ENCODE measurements at places on chromosomes 1 and 21. TPM values are rescaled to one million over a fixed set of nuclear protein-coding genes. Genes with fewer than 3 reads are reported as not detected.

- no peak for DNase-seq
Observed at GRCh38 chr21:41620982-41621381, 113.0 kb upstream of the TMPRSS2 start.

DNA sequence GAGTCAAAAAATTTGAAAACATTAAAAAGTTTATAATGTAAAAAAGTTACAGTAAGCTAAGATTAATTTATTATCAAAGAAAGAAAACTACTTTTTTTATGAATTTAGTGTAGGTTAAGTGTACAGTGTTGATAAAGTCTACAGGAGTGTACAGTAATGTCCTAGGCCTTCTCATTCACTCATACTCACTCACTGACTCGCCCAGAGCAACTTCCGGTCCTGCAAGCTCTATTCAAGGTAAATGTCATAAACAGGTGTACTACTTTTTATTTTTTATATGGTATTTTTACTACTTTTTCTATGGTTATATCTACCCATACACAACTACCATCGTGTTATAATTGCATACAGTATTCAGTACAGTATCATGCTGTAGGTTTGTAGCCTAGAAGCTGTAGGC, 49.6 kb downstream of the TBX19 start:
- DNase-seq: no peak

The KCNE1 gene
- 0.26 TPM for total RNA-seq

The HCRTR1 gene
- total RNA-seq: not detected

The TPTE gene
- total RNA-seq: not detected

DNA sequence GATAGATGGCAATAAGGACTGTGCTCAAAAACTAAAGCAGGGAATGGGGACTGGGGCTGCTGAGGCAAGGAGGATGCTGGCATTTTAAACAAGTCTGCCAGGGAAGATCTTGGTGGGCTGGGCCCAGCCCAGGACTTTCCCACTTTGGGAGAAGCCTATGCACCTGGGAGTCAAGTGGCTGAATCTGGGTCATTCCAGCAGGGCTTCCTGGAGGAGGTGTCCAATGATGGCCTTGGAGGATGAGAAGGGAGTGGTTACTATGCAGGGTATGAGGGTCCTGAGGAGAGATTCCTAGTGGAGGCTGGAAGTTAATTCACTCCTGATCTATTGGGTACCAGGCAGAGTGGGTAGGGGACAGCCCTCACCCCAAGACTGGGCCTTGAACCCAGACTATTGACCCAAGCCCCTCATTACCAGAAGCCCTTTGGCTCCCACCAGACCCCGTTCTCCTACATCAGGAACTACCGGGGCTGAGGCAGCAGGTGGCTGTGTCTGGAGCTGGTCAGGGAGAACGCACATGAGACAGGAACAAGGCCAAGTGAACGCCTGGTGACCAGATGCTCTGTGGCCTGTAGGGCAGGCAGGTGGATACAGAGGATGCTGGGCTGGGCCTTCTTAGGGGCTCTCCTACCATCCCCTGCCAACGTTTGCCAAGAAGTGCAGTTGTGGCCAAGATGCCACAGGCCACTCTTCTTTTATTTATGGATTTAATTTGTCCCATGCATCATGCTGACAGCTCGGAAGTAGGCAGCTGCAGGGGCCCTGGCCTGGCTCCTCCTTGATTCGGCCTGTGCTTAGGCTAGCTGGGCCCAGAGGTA, 18.3 kb upstream of the LRP8 start:
- peak; percentile 31 for DNase-seq

DNA sequence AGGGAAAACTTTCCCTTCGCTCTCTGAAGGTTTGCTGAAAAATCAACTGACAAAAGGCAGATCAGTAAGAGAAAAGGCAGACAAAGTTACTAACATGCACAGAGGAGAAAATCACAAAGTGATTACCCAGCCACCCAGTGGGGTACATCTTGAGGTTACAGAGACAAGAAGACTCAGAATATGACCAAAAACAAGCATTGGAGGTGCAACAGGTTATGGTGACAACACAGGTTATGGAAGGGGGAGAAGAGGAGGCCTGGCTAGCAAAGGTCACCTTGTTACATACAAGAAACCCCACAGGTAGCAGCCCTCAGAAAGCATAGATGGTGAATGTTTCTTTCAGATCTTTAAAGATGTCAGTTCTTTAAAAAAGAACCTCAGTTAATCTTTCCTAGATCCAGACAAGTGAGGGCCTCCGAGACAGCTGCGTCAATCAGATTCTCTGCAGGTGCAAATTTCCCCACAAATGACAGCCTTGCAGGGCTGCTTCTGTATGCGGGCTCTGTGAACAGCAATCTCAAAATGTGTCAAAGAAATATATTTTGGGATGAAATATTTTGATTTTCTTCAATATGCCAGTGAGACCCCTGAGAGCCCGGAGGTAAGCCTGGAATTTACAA, 207.6 kb upstream of the RAB4A start:
- DNase-seq: no peak

The CRP gene
- not detected for total RNA-seq

DNA sequence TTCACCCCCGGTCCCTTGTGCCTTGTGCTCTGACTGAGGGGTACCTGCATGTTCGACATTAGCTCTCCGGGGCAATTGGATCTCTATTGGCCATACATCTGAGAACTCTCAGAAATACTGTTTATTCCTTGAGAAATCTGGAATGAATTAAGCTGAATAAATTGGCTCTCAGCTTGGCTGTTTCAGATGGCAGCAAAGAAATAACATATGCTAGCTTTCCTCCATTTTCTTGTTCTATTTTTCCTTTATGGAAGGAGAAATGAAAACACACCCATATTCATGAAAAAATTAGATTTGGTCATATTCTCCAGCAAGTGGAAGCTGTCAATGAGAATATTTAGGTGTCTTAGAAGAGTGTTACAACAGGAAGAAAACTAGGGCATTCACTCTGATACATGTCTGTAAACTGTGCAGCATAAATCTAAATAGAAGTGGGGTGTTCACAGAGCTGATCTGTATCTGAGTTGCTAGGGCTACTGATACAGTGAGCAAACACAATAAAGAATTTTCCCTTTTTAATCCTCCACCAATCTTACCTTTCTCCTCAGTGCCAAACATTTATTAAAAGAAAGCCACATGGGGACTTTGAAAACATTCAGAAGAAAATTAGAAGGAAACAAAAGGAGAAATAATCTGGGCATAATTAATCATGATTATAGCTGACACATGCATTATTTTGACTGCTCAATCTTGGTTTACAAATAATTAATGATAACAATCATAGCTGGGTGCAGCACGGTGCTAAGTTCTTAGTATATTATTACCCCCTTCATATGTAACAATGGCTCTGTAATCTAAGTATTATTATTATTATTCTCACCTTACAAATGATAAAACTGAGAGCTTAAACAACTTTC, 671.9 kb upstream of the USP24 start:
- DNase-seq: no peak

DNA sequence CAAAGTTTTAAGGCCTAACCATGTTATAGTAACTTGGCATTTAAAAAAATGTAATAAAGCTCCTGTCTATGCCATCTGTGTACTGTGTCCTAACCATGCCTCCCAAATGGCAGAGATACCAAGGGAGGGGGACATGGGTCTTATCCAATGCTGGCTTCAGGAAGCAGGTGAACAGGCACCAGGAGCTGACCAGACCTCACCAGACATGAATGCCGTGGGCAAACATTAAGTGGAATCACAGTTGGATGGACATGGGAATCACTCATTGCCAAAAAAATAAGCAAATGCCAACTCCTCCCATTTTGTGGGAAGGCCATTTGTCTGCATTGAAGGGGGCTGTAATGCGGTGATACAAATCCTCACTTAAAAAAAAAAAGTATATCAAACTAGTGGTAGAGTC, 22.9 kb downstream of the PROX1 start:
- DNase-seq: no peak

The TRIM63 gene
- not detected for total RNA-seq

DNA sequence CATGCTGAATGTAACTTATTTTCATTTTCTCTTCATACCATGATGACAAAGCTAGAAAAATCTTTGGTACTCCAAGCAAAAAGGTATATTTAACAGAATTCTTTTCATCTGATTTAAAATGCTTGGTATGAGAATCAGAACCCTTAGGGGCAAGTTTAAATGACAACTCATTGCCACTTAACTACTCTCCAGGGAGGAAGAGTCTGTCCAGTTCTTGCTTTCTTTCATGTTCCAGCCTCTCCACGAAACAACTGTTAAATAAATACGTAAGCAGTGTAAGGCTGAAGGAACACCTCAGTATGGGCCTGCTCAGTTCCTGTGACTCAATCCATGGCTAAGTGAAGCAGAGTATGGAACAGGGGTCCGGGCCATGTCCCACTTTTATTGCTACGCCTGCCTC, 1.6 kb downstream of the LCE2A start:
- no peak for DNase-seq

The PLA2G2E gene
- total RNA-seq: not detected

The AKNAD1 gene
- not detected for total RNA-seq

DNA sequence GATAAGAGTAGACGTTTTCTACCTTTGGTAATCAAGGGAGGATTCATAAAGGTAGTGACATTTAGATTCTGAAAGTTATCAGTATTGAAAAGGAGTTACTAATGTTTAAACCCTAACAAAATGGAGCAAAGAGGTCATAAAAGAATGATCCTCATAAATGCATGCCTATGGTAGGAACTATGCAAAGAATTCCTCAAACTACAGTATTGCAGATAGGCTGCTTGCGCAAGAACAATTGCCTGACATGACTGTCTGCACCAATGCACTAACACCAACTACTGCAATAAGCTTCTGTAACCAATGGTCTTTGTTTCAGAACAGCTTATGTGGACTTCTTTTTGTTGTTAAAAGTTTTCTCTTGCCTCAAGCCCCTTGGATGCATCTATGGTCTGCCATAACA, 597.3 kb upstream of the ADGRL4 start:
- no peak for DNase-seq

The PLA2G2A gene
- not detected for total RNA-seq

DNA sequence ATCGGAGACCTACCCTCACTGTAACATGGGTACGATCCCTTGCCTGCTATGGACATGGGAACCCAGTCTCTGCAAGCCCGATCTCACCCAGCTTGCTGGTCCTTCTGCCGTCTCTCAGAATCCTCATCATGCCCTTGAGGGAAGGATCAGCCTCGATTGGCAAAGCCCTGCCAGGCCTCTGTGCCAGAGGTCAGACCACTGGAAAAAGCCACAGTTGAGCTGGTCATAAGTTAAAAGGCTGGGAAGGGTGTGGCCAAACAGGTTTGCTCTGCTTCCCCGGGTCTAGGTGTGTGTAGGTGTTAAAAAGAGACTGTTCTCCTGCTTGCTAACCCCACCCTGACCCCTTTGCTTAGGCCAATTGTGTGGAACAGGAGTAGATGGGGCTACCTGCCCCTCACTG, 19.5 kb upstream of the PADI3 start:
- DNase-seq: no peak

- DNase-seq: no peak
Observed at GRCh38 chr1:46168477-46168876, 6.4 kb upstream of the TSPAN1 start.

- no peak for DNase-seq
Observed at GRCh38 chr1:46057781-46058180, 74.6 kb downstream of the PIK3R3 start.

GRCh38 chr1:210132582-210132981, 100.0 kb upstream of the SERTAD4 start:
- no peak for DNase-seq

DNA sequence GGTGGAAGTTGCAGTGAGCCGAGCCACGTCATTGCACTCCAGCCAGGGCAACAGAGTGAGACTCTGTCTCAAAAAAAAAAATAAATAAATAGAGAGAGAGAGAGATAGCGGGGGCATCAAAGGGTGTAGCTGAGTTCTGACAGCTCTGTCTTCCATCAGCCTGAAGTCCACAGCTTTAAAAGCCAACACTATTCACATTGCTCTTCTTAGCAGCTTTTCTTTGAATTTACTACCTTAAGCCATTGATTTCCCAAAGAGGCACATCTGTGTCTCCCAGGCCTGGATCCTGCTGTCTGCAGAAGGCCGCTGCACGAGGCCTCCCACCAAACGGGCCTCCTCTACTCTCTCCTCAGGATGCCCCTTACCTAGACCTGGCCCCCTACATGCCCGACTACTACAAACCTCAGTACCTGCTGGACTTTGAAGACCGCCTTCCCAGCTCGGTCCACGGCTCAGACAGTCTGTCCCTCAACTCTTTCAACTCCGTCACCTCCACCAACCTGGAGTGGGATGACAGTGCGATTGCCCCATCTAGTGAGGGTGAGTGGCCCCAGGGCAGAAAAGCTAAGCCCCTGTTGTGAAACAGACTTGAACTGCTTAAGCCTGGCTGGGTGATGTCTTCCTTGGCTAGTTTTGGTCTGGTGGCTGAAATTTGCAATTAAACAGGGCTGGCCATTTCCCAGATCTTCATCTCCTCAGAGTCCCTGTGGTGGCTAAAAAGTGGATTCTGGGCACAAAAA, 16.5 kb upstream of the SLC25A34 start:
- no peak for DNase-seq

The RNU1-3 gene
- 3,744 TPM for total RNA-seq

The ARHGEF16 gene
- not detected for total RNA-seq

DNA sequence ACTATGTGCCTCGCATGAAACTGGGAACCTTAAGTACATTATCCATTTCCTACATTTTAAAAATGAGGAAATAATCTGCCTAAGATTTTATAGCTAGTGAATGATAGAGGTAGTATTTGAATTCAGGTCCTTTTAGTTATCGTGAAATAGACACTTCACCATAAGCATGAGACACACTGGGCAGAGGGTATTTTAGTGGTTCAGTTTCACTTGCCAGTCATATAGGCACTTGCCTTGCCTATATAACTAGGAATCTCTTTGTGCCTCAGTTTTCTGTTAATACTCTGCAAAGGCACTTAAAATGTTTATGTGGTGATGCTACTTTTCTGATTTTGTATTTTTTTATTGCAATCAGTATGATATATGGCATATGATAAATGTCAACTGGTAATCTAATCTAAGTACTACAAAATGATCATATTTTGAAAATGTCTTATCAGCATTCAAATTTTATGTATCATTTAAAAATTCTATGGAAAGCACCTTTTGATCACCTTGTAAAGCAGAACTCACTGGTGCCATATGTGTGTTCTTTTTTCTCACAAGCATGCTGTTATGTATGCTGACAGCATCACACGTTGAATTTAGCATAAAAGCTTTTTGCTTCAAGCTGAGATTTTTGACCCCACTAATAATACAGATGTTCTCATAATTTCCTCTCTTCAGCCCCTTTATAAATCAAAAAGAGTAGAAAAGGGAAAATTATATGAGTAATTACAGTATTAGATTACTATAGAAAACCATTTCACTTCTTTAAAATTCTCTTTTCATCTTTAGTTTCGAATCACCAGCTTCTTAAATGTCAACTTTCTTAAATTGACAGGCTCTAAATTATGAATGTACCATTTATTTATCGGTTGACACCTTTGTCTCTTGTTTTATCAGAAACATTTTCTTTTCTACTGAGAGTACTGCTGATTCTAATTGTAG, 52.6 kb downstream of the RPS6KC1 start:
- DNase-seq: no peak

The ST3GAL3 gene
- total RNA-seq: 18.1 TPM

The SERPINC1 gene
- not detected for total RNA-seq

DNA sequence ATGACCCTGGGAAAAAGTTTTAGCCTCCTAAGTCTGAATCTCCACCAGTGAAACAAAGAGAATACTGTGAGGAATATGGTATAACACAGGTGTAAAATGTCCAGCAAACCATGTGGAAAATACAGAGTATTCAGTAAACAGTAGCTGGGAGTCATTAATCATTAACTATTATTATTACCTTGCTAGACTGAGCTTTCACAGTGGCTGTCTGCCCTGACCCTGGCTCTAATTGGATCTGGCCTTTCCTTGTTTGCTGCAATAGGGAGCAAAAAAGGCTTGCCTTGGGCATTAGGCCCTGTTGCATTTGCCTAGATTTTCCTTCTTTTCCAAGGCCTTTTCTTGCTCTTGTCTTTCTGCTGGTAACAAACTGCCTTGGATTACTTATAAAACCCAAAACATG, 179.1 kb upstream of the BEND5 start:
- DNase-seq: no peak

All from activated CD8-positive, alpha-beta memory T cell treated with anti-CD3 and anti-CD28 coated beads, Interleukin-2, amount 10 ng/mL, durations not matched to agents 7 days and 5 days (primary cell).